Left ventricle myocardium inferior (tissue), 1 donor: ENCODE measurements at places on chromosomes 11 and 22. TPM values are rescaled to one million over a fixed set of nuclear protein-coding genes. Genes with fewer than 3 reads are reported as not detected.
A peak's percentile ranks its signal among the peaks of the same experiment; 100 is the strongest.

The NOL12 gene
- 12.8 TPM for total RNA-seq

- no peak for DNase-seq
These were observed 51.1 kb upstream of the PARVG start for GRCh38 chr22:44129619-44129976.

- DNase-seq: peak; percentile 3
These were observed 9.6 kb upstream of the WNT11 start for GRCh38 chr11:76215941-76216340.

DNA sequence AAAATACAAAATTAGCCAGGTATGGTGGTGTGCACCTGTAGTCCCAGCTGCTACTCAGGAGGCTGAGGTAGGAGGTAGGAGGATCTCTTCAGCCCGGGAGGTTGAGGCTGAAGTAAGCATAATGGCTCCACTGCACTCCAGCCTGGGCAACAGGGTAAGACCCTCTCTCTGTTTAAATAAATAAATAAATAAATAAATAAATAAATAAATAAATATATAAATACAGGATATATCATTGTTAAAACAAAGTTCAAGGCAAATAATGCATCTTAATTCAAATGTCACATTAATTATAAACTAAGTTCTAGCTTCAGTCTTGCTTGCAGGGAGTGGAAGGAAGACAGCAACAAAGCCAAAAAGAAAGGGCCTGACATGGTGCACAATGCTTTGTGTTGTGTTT, 44.5 kb upstream of the PANX1 start:
- DNase-seq: no peak
